T1000 (cell line): ENCODE measurements at places on chromosomes 3 and 15.

DNA sequence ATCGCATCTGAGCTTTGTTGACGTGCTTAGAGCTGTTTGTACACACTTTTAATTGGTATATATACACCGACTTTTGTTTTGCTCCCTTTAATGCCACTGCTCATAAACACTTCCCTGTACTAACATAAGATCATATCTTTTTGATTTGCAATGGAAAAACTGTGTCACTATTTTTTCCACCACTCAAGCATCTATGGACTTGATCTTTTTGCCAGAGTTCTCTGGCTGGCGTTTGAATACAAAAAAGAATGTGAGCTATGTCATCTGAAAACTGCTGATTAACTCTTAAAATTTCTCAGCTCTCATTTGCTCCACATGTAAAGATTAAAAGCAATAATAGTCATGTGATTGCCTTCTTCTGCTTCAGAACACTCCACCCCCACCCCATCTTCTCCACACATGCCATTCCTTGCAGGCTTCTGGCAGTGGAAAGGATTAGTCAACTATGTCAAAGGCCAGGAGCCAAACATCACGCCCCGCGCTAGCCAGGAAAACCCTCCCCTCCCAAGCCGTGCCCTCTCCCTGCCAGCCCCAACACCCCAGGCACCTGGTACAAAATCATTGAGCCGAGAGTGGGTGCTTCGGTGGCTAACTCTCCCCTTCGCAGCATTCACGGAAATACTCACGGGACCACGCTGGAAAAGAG, 123.4 kb upstream of the MEF2A start:
- DNase-seq = peak; percentile 33

DNA sequence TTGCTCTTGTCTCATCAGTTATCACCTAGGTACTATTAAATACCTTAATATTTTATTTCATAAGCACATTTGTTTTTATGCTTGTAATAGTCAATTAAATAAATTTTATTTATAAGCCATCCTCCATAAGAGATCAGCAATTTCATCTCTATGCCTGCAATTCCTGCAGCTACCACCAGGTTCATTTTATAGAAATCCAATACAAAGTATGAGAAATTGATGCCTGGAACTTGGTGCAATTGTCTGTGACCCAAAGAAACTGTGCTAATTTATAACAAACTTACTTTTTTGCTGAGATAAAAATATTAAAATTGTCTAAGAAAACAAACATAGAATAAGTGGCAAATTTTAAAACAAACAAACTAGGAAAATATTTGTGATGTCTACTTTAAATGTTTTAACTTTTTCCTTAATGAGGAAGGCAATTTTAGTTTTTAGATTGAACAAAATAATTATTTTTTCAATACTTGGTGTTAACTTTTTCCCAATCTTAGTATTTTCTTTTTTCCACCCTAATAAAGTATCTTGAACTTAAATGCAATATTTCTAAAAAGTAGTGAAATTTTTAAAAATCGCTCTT, 1026.6 kb downstream of the ROBO1 start:
- no peak for DNase-seq

GRCh38 chr15:85381850-85382751, 1.7 kb downstream of the AKAP13 start:
- DNase-seq = no peak

DNA sequence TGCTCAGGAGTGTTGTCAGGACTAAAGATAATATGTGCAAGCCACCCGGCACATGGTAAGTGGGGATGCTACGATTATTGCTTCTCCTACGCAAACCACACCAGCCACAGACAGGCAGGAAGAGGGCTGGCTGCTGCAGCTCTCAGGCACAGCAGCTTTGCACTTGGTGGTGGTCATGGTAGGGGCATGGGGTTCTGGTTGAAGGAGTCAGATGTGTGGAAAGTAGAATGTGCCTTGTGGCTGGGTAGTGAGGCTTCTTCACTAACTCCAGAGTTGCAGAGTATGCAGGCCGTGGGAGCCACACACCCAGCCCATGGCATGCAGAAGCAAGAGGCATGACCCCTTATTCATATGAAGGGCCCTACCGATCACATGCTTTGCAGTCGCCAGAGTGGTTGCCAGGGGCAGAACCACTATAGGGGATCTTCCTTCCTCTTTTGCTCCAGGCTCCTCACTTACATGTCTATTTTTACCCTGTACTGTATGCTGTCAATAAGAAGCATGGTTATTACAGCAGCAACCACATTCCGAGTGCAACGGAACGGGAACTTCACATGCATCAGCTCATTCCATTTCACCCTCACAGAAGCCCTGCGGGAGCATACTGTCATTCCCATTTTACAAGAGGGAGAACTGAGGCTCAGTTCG, 59.2 kb upstream of the HERC1 start:
- DNase-seq = no peak

DNA sequence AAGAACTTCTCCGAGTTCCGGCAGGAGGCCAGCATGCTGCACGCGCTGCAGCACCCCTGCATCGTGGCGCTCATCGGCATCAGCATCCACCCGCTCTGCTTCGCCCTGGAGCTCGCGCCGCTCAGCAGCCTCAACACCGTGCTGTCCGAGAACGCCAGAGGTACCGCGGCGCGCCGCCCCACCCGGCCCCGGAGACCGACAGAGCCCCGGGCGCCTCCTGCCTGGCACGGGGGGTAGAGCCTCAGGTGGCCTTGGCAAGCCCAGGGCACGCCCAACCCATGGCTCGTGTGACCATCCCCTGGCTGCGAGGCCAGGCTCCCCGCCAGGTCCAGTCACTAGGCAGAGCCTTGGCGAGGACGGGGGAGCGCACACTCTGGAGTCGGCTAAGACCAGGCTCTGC, 134.1 kb downstream of the LRRK1 start:
- no peak for DNase-seq

DNA sequence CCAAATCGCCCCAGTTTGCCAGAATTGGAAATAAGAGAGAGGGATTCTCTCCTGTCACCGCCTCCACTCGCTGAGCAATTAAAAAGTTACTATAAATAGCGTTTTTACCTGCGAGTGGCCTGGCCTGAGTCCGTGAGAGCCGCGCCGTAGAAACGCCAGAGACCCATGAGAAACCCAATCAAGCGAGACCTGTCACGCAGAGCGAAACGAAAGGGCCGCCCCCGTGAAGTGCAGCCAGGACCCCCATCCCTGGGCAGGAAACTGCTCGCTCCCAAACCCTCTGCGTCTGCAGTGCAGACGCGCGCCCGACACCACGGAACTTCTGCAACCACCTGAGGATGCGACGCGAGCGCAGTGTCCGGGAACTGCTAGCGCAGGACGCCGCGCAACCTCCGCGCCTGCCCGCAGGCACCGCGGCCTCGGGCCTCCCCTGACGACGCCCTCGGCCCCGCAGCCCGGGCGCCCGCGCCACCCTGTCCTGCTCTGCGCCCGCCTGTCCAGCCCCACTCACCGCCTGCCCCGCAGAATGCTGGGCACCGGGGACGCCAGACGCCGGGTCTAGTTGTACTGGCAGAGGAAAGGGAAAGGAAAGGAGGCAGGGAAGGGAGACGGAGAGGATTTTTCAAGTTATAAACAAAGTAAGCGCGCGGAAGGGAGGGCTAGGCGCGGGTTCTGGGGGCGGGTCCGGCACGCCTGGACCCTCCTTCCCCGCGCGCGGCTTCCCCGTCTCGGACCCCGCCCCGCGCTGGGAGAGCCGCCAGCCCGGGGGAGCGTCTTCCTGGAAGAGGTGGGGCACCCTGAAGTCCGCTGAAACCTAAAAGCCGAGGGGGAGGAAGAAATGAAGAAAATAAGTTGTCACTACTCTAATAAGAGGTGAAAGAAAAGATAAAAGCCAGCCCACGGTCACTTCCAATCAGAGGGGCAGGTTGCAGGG, at the start of gene PLSCR4:
TSS of gene PLSCR4 (minus strand) at position 657 of the 934 bp plus-strand sequence. CDS start 29,034 bp downstream, outside the sequence.
- DNase-seq = peak; percentile 14

GRCh38 chr3:71057526-71057894, 526.0 kb downstream of the FOXP1 start:
- DNase-seq = no peak

GRCh38 chr15:52466134-52466701, 62.5 kb downstream of the MYO5A start:
- no peak for DNase-seq

DNA sequence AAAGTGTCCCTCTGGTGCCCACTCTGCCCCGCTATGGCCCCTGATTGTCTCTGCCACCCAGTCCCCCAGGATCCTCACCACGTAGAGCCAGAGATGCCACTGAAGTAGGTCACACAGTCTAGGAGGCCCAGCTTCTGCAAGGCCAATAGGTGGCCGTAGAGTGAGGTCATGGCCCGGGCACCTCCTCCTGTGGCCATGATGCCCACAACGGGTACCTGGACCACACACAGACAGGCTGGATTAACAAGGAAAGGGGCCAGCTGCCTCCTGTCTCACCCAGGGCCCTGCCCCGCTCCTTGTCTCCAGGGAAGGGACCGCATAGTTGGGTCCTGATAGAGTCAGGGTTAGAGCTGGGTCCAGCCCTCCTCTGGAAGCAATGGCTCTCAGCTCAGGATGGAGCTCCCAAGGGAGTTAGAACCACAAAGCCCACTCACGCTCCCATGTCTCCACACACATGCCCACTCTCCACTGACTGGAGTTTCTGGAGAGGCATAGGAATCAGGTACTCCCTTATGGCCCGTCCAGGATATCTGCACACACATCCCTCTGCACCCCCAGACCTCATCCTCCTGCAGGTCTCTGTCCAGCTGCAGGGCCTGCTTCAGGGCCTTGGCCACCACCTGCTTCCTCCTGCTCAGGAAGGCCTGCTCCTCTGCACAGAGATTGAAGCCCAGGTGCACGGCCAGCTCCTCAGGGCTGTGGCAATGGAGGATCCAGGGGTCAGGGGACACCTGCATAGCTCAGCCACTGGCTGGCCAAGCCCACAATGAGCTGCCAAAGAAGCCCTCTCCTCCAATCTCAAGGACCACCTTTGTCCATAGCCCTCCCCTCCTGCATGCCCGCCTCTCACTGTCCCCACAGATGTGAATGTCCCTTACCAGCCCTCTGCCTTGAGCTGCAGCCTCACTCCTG, 13.2 kb downstream of the PLA2G4D start:
- DNase-seq = no peak

- DNase-seq = no peak
These were observed 22.1 kb upstream of the TMEM115 start for GRCh38 chr3:50381383-50381782.

GRCh38 chr3:130925628-130926027, 31.7 kb downstream of the ATP2C1 start:
- DNase-seq = peak; percentile 47

GRCh38 chr3:46607603-46608028, 4.7 kb upstream of the FAM240A start:
- no peak for DNase-seq

- no peak for DNase-seq
These were observed 658 bp downstream of the EOGT start for GRCh38 chr3:69012800-69013252.

GRCh38 chr15:24067733-24068501, 380.8 kb upstream of the NDN start:
- no peak for DNase-seq

DNA sequence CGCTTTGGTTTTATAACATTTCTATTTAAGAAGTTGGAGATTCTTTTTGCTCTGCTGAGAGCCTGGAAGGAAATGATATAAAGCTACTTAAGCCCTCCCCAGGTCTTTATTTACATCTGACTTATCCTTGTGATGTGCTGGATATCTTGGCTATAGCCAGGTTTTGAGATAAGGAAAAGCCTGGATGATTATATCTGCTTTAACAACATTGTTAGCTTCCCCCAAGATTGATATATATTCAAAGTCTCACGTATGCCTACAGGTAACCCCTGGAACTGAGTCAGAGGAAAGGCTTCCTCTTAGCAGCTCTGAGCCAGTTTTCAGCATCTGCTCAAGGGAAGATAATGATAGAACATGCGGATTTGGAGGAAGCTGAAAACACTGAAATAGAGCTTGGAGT, 61.5 kb upstream of the CRBN start:
- DNase-seq = no peak

DNA sequence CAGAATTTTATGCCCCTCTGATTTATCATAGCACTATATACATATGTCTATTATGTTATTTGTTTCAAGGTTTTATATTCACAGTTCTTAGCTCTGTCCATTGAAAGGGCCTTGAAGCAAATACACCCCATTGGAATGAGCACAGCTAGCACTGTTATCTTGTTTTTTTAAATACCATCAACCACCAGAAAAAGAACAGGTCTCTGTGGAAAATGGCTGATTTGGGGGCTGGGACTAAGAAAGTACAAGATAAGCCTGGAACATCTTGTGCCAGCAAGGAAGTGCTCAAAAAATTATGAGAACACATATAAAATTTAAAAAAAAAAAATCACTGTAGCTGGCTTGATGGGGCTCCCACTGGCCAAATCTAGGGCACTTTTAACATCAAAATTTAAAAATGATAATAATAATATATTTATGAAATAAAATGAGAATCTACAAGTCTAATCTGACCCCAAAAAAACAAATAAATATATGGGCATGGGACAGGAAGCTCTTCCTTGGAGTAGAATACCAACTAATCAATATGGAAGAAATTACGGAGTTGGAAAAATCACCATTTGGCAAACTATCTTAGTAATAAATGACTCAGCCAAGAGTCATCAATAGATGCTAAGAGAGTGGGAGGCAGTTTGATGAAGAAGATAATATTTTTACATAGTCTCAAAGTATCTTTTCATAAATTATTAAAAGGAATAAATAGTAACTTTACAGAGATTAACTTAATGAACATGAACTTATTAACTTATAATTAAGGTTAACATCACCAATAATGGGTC, 20.5 kb downstream of the IFT80 start:
- DNase-seq = no peak

DNA sequence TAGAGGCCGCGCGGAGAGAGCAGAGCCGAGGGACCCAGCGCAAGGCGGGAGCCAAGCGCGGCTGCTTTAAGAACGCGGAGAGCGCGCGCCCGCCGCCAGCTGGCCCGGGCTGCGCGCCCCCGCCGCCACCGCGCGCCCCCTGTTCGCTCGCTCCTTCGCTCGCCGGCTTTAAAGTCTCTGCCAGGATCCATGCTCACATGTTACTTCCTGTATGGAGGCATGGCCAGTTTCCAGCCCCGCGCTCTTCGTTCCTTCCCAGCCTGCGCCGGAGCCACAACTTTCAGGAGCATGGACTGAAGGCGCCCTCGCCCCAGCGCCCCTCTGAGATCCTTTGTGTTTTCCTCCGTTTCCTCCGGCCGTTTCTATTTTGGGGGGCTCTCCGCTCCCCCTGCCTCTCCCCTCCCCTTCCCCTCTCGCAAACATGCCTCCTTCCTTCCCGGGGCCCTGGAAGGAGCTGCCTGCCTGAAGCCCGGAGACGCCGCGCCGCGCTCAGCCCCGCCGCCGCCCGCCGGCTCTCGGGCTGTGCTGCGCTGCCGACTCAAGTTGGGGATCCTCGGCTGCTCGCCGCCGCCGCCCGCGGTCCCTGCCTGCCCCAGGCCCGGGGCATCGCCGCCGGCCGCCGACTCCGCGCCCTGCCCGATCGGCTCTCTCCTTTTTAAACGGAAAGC, at the start of gene PTPRG:
TSS of gene PTPRG (plus strand) at position 198 of the 668 bp plus-strand sequence. CDS start 717 bp downstream, outside the sequence.
- DNase-seq = peak; percentile 82

- no peak for DNase-seq
These were observed 16.3 kb downstream of the FAN1 start for GRCh38 chr15:30919877-30920550.
